ENCODE measurements at places on chromosomes 7 and 10.

DNA sequence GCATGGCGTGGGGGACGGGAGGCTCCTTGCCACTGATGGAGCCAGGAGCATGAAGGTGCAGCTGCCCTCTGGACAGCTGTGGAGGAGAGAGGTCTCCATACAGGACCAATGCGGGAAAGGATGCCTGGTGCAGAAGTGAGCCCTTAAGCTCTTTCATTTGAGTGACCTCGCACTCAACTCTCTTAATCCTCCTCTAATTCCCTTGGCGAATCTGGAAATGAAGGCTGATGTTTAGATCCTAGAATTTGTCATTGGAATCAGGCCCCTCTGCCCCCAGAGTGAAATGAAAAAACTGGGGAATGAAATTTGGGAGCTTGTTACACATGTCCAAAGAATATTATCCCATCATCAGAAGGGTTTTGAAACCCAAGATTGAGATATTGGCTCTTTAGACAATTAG lies 639.5 kb downstream of the LRMDA start:
- no peaks in the 10 kb centered on the region for H3K36me3 ChIP-seq
- no peak for DNase-seq
- no peaks in the 10 kb centered on the region for H3K4me1 ChIP-seq
- no peak overlapping the region for H3K27ac ChIP-seq
- H3K4me3 ChIP-seq, result no peak overlapping the region
- peaks cover 4% of the 10 kb centered on the region for H3K27me3 ChIP-seq

DNA sequence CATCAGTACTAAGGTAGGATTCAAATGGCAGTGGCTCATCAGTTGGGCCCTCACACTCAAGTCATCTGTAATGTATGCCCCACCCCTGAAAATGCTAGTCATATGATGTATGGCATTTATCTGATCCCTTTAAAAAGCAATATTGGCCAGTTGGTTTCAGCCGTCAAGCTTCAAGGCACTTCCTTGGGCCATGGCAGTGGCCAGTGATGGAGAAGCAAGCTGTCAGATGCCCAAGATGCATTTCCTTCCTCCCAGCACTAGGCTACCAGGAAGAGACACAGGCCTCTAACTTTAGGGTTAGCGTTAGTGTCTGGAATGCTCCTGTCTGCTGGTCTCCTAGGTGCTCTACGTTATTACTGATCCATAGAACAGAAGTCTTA lies 64.1 kb downstream of the PIK3AP1 start:
- DNase-seq, result no peak
- no peak overlapping the region for H3K4me3 ChIP-seq
- H3K27ac ChIP-seq, result no peak overlapping the region
- H3K4me1 ChIP-seq, result peaks cover 10% of the 10 kb centered on the region

GRCh38 chr7:148142660-148143248 lies 447.8 kb upstream of the C7orf33 start:
- no peaks in the 10 kb centered on the region for H3K27me3 ChIP-seq
- no peak overlapping the region for H3K4me3 ChIP-seq
- DNase-seq, result peak; percentile 20

DNA sequence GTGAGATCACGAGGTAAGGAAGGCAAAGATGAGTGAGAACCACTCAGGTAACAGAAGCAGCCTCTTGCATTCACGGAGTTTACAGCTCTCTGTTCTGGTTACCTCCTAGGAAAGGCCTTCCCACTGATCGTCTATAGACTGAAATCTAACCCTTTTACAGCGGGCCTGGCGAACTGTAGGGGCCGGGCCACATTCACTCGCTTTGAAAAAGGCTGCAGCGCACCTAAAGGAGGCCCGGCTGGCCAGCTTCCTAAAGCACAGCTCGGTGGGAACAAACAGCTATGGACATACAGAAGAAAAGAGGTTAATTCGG lies 565 bp downstream of the ATP5MK start:
- H3K27me3 ChIP-seq, result no peaks in the 10 kb centered on the region
- DNase-seq, result peak; percentile 8
- peak overlapping the region; percentile 85 for H3K27ac ChIP-seq

- H3K27me3 ChIP-seq, result no peaks in the 10 kb centered on the region
- H3K36me3 ChIP-seq, result no peaks in the 10 kb centered on the region
- H3K4me1 ChIP-seq, result no peaks in the 10 kb centered on the region
- H3K4me3 ChIP-seq, result no peak overlapping the region
- H3K27ac ChIP-seq, result no peak overlapping the region
- no peak for DNase-seq
These were observed 559.7 kb upstream of the LRRTM3 start for GRCh38 chr10:66366163-66366562.

GRCh38 chr10:88260329-88261051 lies 322.6 kb downstream of the RNLS start:
- no peaks in the 10 kb centered on the region for H3K4me1 ChIP-seq
- H3K27me3 ChIP-seq, result no peaks in the 10 kb centered on the region
- no peak for DNase-seq
- no peak overlapping the region for H3K27ac ChIP-seq
- no peak overlapping the region for H3K4me3 ChIP-seq
- H3K36me3 ChIP-seq, result no peaks in the 10 kb centered on the region

- H3K27me3 ChIP-seq, result no peaks in the 10 kb centered on the region
- no peaks in the 10 kb centered on the region for H3K4me1 ChIP-seq
- H3K36me3 ChIP-seq, result no peaks in the 10 kb centered on the region
- no peak for DNase-seq
- no peak overlapping the region for H3K4me3 ChIP-seq
These were observed 765.3 kb downstream of the REEP3 start for GRCh38 chr10:64286533-64286932.

- no peak for DNase-seq
- no peak overlapping the region for H3K4me3 ChIP-seq
- H3K27ac ChIP-seq, result no peak overlapping the region
- H3K4me1 ChIP-seq, result no peaks in the 10 kb centered on the region
These were observed 11.1 kb downstream of the PRLHR start for GRCh38 chr10:118584181-118584954.

- no peaks in the 10 kb centered on the region for H3K27me3 ChIP-seq
- peaks cover 20% of the 10 kb centered on the region for H3K4me1 ChIP-seq
- H3K27ac ChIP-seq, result no peak overlapping the region
- no peak overlapping the region for H3K4me3 ChIP-seq
- DNase-seq, result no peak
- peaks cover 8% of the 10 kb centered on the region for H3K36me3 ChIP-seq
These were observed 203.9 kb downstream of the ELFN1 start for GRCh38 chr7:1873857-1874589.

DNA sequence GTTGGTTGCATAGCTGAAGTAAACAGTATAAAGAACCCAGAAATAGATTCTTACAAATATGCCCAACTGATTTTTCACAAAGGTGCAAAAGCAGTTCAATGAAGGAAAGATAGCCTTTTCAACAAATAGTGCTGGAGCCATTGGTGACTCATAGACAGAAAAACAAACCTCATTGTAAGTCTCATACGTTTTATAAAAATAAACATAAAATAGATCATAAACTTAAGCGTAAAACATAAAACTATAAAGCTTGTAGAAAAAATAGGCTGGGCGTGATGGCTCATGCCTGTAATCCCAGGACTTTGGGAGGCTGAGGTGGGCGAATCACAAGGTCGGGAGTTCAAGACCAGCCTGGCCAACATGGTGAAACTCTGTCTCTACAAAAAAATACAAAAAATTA lies 318.8 kb upstream of the IGFBP3 start:
- no peaks in the 10 kb centered on the region for H3K36me3 ChIP-seq
- no peaks in the 10 kb centered on the region for H3K27me3 ChIP-seq
- H3K4me3 ChIP-seq, result no peak overlapping the region
- H3K4me1 ChIP-seq, result no peaks in the 10 kb centered on the region

DNA sequence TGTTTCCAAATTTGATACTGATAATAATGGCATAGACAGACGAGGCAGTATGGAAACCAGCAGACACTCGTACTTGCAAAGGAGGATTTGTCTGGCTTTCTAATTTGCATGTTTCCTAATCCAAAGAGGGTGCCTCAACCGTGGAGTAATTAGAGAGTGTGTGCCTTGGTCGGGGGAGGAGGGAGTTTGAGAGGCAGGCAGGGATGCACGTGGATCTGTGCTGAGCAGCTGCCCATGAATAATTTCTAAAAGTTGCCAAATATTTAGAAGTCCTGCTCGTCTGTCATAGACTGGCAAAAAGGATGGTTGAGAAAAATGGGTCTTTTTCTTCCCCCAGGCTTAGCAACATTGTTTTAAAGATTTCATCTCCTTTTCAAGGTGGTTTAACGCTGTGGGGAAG lies 69.4 kb downstream of the PTPRE start:
- H3K36me3 ChIP-seq, result peaks cover 1% of the 10 kb centered on the region
- H3K27me3 ChIP-seq, result peaks cover 9% of the 10 kb centered on the region
- DNase-seq, result no peak
- H3K27ac ChIP-seq, result no peak overlapping the region

DNA sequence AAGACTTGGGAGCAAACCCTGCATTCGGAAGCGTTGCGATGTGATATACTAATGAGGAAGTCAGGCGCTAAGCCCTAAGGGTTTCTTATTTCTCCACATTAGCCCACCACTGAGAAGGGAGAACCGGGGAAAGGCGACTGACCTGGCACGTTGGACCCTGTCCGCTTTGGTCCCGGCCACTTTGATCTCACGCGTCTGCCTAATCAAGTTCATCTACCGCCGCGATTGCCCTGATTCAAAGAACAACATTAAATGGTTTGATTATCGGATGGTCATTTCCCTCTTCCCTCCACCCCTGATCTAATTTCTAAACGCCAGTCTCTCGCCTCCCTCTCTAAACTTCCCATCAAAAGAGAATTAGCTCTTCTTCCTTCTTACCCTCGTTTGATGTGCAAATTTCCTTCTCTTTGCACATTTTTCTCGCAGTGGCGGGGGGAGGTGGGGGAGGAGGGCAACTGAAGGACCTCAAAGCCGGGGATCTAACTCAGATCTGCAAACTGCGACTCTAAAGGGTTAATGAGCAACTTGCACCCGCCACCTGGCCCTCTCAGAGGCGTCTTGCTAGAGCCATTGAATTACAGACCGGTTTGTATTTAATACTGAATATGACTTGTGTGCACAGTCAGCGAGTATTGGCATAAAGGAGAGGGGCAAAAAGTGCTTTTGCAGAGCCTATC lies 687 bp upstream of the DKK1 start:
- peaks cover 2% of the 10 kb centered on the region for H3K36me3 ChIP-seq
- peaks cover 14% of the 10 kb centered on the region for H3K4me1 ChIP-seq
- H3K27me3 ChIP-seq, result peaks cover 50% of the 10 kb centered on the region
- H3K27ac ChIP-seq, result no peak overlapping the region

- DNase-seq, result no peak
- peaks cover 22% of the 10 kb centered on the region for H3K4me1 ChIP-seq
- no peaks in the 10 kb centered on the region for H3K27me3 ChIP-seq
- H3K36me3 ChIP-seq, result peaks cover 19% of the 10 kb centered on the region
- H3K27ac ChIP-seq, result no peak overlapping the region
- no peak overlapping the region for H3K4me3 ChIP-seq
These were observed 55.0 kb downstream of the C1GALT1 start for GRCh38 chr7:7237201-7237977.

GRCh38 chr7:46844486-46844885 lies 737.4 kb downstream of the TNS3 start:
- no peaks in the 10 kb centered on the region for H3K36me3 ChIP-seq
- no peak overlapping the region for H3K4me3 ChIP-seq
- no peaks in the 10 kb centered on the region for H3K27me3 ChIP-seq
- H3K4me1 ChIP-seq, result no peaks in the 10 kb centered on the region
- no peak overlapping the region for H3K27ac ChIP-seq
- DNase-seq, result no peak

- no peak overlapping the region for H3K4me3 ChIP-seq
- peaks cover 40% of the 10 kb centered on the region for H3K36me3 ChIP-seq
- H3K27ac ChIP-seq, result no peak overlapping the region
- H3K27me3 ChIP-seq, result no peaks in the 10 kb centered on the region
These were observed 11.9 kb downstream of the WDR91 start for GRCh38 chr7:135199439-135199838.

- H3K36me3 ChIP-seq, result no peaks in the 10 kb centered on the region
- DNase-seq, result no peak
- no peaks in the 10 kb centered on the region for H3K4me1 ChIP-seq
- H3K4me3 ChIP-seq, result no peak overlapping the region
These were observed 617.4 kb downstream of the CCSER2 start for GRCh38 chr10:84945791-84946190.

- peaks cover 10% of the 10 kb centered on the region for H3K4me1 ChIP-seq
- H3K36me3 ChIP-seq, result no peaks in the 10 kb centered on the region
- no peak overlapping the region for H3K27ac ChIP-seq
- no peak for DNase-seq
- peaks cover 3% of the 10 kb centered on the region for H3K27me3 ChIP-seq
These were observed 80.0 kb upstream of the INSIG1 start for GRCh38 chr7:155217634-155218033.

- H3K36me3 ChIP-seq, result no peaks in the 10 kb centered on the region
- peaks cover 9% of the 10 kb centered on the region for H3K27me3 ChIP-seq
- no peak for DNase-seq
- H3K4me3 ChIP-seq, result no peak overlapping the region
- no peaks in the 10 kb centered on the region for H3K4me1 ChIP-seq
These were observed 10.6 kb upstream of the TOMM7 start for GRCh38 chr7:22833113-22833855.

DNA sequence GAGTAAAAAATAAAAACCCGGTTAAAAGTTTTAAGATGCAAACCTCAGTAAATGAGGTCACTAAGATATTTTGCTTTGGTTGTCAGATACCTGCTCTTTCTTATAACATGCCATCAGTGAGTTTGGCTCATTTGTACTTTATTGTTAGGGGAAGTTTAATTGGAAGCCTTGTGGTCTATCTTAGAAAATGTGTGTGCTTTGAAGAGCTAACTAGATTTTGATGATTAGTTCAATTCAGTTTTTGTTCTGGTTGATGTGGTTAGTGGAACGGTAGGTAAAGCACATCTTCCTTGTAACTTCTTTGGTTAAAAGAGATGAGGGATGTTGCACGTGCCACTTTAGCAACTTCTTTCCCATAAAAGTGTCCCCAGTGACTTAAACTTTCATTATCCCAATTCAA lies 353.4 kb upstream of the GALNT17 start:
- H3K36me3 ChIP-seq, result no peaks in the 10 kb centered on the region
- no peak for DNase-seq
- H3K4me3 ChIP-seq, result no peak overlapping the region
- no peak overlapping the region for H3K27ac ChIP-seq

DNA sequence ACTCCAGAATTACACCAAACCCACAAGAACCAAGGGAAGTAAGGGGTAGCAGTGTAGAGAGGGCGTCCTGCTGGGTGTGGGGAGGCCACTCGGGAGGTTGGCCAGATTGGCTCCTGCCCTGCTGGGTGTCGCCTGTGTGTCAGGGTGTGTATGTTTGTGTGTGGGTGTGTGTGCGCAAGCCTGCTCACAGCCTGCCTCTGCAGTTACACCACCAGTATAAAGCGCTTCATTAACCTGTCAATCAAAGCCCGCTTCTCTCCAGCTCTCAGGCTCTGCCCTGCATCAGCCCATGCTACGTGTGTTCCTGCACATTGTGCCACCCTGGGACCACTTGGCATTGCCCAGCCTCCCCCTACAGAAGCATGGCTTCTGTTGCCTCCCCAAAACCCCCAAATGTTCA lies 83.3 kb upstream of the PAX2 start:
- H3K4me1 ChIP-seq, result peaks cover 4% of the 10 kb centered on the region
- H3K36me3 ChIP-seq, result no peaks in the 10 kb centered on the region
- no peak overlapping the region for H3K4me3 ChIP-seq
- no peak overlapping the region for H3K27ac ChIP-seq

All from activated naive CD4-positive, alpha-beta T cell treated with anti-CD3 and anti-CD28 coated beads for 36 hours (primary cell).